ENCODE measurements at places on chromosomes 7 and 10.

DNA sequence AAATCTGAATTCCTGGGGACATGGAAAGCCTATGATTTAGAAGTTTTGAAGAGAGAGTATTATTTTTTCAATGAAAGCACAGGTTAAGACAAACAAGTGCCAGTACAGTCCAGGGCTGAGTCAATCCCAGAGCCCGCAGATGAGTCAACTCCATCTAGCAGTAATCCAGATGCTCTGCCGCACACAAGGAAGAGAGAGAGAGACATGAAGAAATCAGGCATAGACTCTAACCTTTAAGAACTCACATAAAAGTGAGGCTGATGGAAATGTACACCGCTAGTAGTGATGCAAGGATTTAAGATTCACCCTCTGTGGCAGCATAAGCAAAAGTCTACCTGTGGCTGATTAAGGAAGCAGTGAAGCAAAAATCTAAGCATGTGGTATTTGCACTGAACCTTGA lies 651.5 kb downstream of the TNS3 start:
- DNase-seq, result no peak

- DNase-seq, result no peak
Observed at GRCh38 chr7:158373476-158374133, 214.0 kb downstream of the PTPRN2 start.

- DNase-seq, result no peak
Observed at GRCh38 chr10:127405221-127405620, 143.9 kb upstream of the NPS start.

GRCh38 chr7:35498416-35498815 lies 196.5 kb downstream of the HERPUD2 start:
- DNase-seq, result no peak

DNA sequence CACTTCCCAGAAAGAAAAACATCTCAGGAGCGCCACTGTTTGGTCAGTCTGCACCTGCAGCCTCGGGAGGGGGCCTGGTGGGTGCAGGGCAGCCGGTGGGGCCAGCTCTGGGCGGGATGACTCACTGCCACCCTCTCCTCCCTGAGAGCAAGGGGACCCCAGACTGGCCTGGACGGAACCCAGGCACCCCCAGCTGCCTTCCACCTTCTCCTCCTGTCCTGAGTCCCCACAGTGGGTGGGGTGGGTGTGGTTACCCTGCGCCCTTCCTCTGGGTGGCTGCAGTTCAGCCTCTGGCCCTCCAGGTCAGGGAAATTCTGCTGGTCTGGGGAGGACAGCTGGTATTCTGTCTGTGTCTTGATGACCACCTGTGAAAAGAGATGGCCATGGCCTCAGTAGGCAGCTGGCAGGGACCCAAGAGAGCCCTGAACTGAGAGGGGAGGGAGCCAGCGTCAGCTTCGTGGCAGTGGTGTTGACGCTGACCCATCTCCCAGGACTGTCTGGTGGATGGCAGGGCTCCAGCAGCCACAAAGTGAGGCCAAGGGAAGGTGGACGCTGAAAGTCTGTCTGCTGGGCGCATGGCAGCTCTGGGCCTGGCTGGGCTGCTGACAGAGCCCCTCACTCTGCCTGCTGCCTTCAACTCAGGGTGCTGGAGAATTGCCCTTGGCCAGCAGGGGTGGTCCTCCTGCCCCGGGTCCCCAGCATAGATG lies 8.9 kb downstream of the CALY start:
- DNase-seq, result no peak

GRCh38 chr10:74575912-74576311 lies 250.5 kb upstream of the KAT6B start:
- no peak for DNase-seq

DNA sequence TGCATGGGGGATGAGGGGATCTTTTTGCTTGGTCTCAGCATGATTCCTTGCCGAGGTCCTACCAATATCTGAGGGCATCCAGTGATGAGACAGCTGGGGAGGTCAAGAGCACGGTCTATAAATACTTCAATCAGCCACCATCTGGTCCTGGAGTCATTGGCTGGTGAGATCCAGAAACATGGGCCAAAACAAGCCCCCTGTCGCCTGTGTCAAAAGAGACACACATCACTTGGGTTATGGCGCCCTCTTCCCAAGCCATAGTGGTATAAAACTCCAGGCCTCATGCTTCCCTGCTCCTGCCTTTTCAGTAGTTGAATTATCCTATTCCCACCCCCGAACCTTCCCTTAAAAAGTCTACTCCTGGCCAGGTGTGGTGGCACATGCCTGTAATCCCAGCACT lies 60.9 kb downstream of the SLC35B4 start:
- no peak for DNase-seq

- no peak for DNase-seq
Observed at GRCh38 chr7:2175514-2175913, 57.2 kb downstream of the MAD1L1 start.

- no peak for DNase-seq
Observed at GRCh38 chr10:89237849-89238248, 13.7 kb downstream of the LIPA start.

- DNase-seq, result no peak
Observed at GRCh38 chr7:53740971-53741370, 705.5 kb downstream of the POM121L12 start.

DNA sequence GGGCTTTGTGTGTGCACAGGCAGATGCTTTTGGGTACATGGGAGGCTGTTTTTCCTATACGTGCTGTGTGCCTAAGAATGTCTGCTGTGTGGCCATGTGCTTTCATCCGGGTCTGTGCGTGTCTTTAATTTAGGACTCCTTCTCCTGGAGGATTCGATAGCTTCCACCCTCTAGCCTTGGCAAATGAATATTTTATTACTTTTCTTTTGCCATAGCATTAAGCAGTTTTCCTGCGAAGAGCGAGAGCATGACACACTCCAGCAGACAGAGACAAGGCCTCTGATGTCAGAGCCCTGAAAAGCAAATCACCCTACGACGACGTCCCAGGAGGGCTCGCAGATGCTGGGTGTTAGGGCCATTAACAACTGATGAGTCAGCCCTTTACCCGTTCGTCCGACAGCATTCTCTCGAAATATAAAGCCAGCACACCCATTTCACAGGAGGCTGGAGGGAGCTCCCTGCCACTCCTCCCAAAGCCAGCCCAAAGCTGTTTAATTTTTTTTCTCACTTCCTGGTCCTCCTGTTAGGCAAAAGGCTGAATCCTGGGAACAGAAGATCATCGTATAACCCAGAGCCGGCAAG lies 311.3 kb upstream of the ZMIZ1 start:
- no peak for DNase-seq

Measured in activated CD4-positive, alpha-beta T cell treated with anti-CD3 and anti-CD28 coated beads for 4 hours (primary cell).